ENCODE measurements at places on chromosomes 3 and 15.

GRCh38 chr15:72725446-72725845, 39.4 kb downstream of the BBS4 start:
- no peak for DNase-seq

GRCh38 chr15:39704689-39705088, 78.0 kb downstream of the FSIP1 start:
- peak; percentile 67 for DNase-seq

GRCh38 chr3:114642951-114643741, 349.3 kb downstream of the TIGIT start:
- DNase-seq = no peak

DNA sequence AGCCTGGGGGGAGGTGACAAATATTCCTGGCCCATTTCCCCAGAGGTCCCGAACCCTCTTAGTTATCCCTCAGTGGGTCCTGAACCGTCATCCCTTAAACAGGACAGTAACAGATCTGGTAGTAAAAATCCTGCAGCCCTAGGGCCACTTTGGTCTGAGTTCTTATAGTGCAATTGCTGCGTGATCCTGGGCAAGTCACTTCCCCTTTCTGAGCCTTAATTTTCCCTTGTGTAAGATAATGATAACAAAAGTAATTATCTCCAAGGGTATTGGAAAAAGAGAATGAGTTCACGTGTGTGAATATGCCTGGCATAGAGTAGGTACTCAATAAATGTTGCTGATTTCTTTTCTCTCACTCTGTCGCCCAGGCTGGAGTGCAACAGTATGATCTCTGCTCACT, 2.9 kb upstream of the JAGN1 start:
- no peak for DNase-seq

- no peak for DNase-seq
Observed at GRCh38 chr15:66600240-66600627, 34.4 kb upstream of the LCTL start.

DNA sequence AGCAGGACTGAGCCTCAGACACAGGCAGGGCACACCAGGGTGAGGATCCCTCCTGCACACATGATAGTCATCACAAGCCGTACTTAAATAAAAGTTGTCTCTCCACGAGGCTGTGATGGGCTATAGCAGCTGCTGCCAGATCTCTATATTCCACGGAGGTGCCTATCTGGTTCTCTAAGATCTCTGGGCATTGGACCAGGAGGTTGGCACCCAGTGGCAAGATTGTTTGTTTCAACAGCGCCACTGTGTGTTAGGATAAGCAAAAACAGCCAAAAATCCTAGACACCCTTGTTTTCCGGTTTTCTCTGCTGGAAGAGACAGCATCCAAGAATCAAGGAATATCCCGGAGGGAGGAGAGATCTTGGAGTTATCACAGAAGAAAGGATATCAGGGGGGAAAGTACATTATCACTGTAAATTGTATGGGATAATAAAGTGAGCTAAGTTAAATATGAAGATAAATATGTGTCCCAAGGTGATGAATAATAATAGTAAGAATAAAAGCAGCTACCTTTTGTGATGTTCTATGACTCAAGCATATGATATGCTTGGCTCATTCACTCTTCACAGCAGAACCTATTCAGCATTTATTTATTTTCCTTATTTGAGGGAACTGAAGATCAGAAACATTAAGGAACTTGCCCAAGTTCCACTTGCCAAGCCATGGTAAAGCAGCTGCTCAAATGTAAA, 90.6 kb upstream of the AKAP13 start:
- peak; percentile 34 for DNase-seq

DNA sequence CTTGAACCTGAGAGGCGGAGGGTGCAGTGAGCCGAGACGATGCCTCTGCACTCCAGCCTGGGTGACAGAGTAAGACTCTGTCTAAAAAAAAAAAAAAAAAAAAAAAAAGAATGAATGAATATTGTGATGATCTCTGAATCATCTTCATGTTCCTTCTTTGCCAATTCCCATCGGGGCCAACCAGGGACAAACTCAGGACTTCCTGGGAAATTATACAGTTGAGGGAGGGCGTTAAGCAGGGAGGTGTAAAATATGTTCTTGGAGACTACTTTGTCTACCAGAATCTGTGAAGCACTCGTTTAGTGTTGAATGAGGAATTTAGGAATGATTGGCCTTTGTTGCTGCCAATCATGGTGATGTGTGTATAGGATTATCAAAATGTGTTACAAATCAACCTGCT, 210.6 kb downstream of the PTPRG start:
- peak; percentile 3 for DNase-seq

DNA sequence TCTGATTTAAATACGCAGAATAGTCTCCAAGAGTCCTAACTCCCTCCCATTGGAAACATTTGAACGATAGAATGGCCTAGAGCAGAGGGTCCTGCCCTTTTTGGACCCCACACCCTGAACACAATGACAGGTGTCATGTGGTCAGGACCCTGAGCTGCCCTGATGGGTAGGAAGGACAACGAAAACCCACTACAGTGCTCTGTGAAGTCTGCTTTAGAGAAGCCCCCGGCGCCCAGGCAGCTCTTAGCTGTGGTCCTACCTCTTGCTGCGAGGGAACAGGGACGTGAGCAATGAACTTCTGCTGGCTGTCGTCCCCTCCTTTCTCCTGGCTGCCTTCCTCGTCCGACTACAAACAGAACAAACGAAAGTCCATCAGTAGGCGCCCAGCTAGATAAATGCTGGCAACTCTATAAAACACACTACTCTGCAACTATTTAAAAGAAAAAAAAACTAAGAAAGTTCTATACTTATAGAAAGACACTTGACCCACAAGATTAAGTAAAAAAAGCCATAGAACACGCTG, 8.7 kb upstream of the RAB43 start:
- no peak for DNase-seq

DNA sequence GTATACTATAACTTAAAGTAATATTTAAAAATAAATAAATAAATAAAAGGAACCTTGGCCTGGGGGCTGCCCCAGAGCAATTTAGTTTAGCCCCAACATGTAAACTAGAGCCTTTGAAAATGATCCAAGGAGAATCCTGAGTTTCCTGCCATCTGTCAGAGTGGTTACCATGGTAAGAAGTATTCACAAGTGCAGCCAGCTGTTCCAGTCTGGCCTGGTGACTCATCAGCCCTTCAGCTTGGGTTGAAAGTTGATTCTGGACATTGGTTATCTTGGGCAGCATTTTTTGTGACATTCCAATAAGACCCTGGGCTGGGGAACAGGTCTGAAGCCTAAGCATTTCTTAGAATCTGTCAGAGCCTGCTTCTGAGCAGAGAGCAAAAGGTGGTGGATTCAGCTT, 72.7 kb upstream of the LRTM1 start:
- DNase-seq = peak; percentile 94

DNA sequence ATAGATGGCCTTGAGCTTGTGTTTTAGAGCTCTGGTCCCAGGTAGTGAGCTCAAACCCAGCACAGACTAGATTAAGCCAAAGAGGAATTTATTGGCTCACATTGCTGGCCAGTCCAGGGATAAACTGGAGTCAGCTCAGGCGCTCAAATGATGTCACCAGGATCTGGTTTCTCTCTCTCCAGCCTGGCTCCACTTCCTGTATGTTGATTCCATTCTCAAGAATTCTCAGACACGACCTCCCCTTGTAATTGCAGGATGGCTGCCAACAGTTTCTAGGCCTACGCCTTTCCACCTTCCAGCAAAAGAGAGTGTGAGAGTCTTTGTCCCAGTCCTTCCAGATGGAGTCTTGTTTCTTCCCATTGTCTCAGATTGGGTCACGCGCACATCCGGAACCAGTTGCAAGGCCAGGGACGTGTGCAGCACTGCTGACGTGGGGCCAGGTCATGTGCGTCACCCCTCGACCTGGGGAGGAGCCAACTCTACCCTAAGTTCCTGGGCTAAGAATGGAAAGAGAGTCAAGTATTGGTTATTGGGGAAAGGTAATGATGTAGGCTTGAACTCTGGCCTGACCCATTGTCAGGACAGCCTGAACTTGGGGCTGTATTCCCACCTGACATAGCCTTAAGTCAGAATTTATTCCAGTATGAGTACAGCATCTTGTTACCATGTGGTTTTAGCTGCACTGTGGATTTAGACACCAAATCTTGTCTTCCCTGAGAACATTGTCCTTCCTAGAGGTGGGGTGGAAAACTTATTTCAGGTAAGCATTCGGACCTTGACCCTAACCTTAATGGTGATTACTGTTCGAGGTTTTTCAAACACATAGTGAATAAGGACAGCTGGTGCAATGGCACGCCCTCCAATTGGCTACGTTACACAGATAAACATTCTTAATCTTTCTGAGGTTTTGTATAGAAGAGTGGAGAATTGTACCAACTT, 31.6 kb downstream of the CACNA1D start:
- peak; percentile 3 for DNase-seq

DNA sequence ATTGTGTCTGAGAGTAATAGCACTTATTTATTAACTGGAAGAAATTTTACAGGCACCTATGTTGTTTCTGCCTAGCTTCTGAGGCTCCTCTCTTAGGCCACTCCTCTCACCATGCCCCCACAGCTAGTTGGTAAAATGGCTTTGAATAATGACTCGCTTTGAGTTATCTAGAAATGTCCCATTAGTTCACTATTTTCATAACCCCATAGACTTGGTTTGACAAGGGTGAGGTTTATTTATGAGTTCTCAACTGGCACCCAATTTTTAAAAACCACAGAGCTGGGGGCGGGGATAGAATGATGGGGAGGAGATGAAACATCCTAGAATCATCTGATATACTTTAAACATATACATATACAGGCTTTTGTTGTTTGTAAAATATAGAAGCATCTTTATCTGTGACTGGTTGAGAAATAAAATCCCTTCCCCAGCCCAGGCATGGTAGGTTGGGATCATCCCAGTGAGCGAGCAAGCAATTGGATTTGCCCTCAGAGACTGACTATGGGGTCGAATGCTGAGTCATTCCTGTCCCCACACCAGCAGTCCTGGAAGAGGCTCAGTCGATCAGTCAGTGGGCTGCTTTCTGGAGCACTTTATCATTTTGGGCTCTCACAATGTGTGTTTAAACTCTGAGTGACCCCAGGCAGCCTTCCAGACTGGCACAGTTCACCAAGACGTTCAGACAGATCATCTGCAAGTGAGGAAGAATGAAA, 60.2 kb upstream of the TSEN2 start:
- peak; percentile 76 for DNase-seq

GRCh38 chr15:96416218-96416933, 85.9 kb downstream of the NR2F2 start:
- DNase-seq = no peak

GRCh38 chr15:70306081-70306480, 208.4 kb upstream of the TLE3 start:
- DNase-seq = no peak

Data from brain microvascular endothelial cell (primary cell).